Renal cortex interstitium (tissue), 15 donors: ENCODE measurements at places on chromosomes 16 and 17. TPM values are rescaled to one million over a fixed set of nuclear protein-coding genes. Genes with fewer than 3 reads are reported as not detected.
A peak's percentile ranks its signal among the peaks of the same experiment; 100 is the strongest.

- no peak for DNase-seq
Measured at GRCh38 chr17:42980766-42981397, 517 bp downstream of the RUNDC1 start.

DNA sequence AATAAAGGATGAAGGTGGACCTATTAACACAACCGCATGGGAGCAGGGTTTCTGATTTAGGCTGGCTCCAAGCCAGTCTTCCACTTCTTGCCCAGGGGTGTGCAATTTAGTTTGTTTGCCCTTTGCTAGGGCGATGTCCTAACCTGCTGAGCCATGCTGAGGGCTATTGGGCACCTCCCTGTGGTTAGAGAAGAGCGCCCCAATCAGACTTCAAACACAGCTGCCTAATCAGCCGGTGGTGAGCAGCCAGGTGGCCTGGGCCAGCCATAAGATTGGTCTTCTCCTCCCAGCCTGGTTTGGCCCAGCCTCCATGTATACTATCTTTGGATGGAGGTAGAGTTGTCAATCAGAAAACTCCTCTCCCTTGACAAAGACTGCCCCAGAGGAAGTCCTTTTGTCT lies 15.7 kb downstream of the TMEM94 start:
- no peak for DNase-seq

GRCh38 chr17:69402052-69402451 lies 12.4 kb upstream of the MAP2K6 start:
- DNase-seq: no peak

GRCh38 chr17:43975898-43976297 lies 22.2 kb upstream of the PYY start:
- no peak for DNase-seq

DNA sequence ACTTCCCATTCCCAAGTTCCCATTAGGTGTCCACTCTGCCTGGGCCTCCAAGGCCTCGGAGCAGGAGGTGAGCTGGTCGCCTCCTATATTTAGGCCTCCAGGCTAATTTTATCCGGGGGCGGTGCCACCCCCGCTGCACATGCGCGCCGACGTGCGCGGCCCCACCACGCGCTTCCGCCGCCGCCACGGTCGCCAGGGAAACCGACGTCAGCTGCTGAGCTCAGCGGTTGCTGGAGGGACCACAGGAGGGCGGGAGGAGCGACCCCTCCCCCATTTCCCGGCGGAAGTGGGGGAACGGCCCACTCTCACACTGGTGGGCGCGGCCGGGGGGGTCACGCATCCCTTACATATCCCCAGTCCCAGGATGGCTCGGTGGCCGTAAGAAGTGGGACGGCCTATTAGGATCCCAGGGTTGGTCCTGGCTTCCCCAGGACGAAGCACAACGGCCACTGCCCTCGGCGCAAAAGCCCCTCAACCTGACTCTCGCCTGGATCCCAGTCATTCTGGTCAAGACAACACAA lies 1.0 kb downstream of the PER1 start:
- no peak for DNase-seq

GRCh38 chr17:7894226-7894625 lies 5.6 kb downstream of the CHD3 start:
- no peak for DNase-seq

- no peak for DNase-seq
Measured at GRCh38 chr16:7236824-7237410, 95.7 kb upstream of the RBFOX1 start.

GRCh38 chr17:63714550-63715277 lies 14.8 kb upstream of the LIMD2 start:
- DNase-seq: peak; percentile 41

GRCh38 chr17:63150490-63150889 lies 184.5 kb downstream of the TANC2 start:
- no peak for DNase-seq

DNA sequence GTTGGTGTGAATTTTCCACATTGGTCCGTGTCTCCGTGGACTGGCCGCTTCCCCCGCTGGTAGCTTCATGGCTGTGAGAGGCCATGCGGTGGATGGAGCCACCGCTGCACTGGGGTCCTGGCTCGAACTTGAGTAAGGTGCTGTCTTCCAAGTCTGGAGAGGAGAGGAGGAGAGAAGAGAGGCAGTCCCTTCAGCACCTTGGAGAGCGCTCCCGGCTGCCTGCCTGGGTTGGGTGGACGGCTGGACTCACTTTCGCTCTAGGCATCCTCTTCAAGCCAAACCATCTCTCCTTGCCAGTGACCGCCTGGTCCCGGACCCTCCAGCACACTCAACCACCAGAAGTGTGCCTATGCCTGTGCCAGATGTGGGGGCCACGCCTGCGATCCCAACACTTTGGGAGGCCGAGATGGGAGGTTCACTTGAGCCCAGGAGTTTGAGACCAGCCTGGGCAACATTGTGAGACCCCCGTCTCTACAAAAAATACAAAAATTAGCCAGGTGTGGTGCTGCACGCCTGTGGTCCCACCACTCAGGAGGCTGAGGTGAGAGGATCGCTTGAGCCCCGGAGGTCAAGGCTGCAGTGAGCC lies 6.2 kb downstream of the JPH3 start:
- peak; percentile 70 for DNase-seq

GRCh38 chr17:42617956-42618431 lies 8.5 kb downstream of the TUBG1 start:
- no peak for DNase-seq

- DNase-seq: no peak
Measured at GRCh38 chr17:33167736-33168135, 125.4 kb downstream of the ASIC2 start.

DNA sequence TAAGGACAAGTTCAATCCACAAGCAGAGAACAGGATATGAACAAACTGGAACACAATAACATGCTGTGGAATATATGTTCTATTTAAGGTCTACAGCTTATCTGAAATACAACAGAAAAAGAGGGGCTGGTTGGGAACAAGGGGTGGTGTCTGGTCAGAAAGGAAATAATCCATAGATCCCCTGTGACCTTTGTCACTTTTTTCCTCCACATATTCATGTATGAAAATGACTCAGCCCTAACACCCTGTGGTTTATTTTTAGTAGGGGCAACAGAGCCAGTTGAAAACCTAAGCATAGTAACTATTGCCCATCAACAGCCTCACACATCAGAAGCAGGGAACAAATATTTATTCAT lies 12.3 kb upstream of the SPAG9 start:
- DNase-seq: no peak

- no peak for DNase-seq
Measured at GRCh38 chr17:56740481-56740880, 93.2 kb downstream of the C17orf67 start.

- DNase-seq: no peak
Measured at GRCh38 chr16:19690196-19690595, 27.8 kb downstream of the KNOP1 start.

Gene PMP22
- polyA plus RNA-seq: 58.1 TPM

Gene CD300LG
- 1.7 TPM for polyA plus RNA-seq

Gene ADGRG1
- polyA plus RNA-seq: 93.6 TPM

Gene SLFN12L
- 0.16 TPM for polyA plus RNA-seq
